ENCODE measurements at places on chromosomes 3 and 15. TPM values are rescaled to one million over a fixed set of nuclear protein-coding genes. Genes with fewer than 3 reads are reported as not detected.

Gene RPL39L
- 3.5 TPM for total RNA-seq

Gene TMEM115
- total RNA-seq: 38.5 TPM

Gene TGM4
- not detected for total RNA-seq

Gene CAMP
- not detected for total RNA-seq

Gene ARNT2
- total RNA-seq: 0.26 TPM

GRCh38 chr3:83802801-83803200, 1156.0 kb upstream of the CADM2 start:
- DNase-seq: no peak

- DNase-seq: peak; percentile 12
Observed at GRCh38 chr3:126397610-126398422, 3.1 kb downstream of the CFAP100 start.

DNA sequence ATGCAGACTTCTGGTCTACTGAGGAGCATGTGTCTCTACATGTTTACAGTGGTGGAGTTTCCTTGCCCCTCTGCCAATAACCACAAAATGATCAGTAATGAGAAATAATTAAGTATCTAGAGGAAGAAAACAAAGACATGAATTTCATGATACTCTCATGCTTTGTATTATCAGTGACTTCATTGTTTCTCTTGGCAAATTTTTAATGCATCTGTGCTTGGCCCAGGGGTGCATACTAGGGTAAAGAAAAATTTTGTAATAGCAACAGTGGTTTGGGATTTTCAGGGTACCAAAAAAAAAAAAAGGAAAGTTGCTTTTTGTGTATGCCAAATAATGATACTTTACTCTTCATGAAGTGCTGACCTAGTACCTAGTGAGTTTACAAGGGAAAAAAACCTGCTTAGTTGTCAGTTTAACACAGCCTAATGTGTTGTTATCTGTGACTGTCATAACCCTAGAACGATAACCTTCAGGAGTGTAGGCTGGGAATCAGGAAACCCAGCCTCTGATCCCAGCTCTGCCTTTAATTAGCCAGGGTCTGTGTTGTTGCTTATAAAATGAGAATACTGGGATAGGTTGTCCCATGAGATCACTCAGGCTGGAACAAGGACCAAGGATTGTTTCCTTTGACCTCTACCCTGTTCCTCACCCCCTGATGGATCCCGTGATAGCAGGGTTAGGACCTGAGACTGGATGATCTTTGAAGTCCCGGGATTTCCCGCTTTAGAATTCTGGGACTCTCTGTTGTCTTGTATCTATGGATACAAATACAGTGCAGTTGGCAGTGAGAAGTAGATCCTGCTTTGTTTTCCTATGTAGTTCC, 117.5 kb downstream of the CMSS1 start:
- DNase-seq: no peak

DNA sequence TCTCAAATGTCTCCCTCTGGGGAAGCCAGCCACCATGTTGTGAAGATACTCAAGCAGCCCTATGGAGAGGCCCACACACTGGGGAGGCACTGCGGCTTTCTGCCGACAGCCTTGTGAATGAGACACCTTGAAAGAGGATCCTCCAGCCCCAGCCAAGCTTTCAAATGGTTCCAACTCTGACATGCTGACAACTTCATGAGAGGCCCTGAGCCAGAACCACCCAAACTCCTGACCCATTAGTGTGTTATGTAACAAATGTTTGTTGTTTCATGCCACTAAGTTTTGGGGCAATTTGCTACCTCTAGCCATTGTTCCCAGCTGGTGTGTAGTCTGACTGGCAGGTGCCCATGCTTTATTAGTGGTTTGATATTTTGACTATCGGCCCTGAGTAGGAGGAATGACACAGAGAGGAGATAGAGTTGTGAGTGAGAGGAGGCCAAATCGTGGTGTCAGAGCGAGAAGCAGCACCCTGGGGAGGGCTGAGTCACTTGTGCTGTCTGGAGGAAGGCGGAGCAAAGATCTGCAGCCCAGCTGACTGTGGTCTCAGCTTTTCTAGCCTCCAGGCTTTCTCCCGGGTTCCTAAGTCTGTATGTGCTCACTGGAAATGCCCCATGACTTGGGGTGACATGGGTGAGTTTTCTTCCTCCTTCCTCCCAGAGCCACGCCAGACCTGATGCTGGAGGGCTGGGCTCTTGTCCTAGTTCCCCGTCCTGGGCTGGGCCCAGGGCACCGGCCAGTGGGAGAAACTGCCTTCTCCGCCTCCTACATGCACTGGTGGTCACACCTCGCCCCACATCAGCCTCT, 56.7 kb upstream of the BLM start:
- DNase-seq: peak; percentile 68

DNA sequence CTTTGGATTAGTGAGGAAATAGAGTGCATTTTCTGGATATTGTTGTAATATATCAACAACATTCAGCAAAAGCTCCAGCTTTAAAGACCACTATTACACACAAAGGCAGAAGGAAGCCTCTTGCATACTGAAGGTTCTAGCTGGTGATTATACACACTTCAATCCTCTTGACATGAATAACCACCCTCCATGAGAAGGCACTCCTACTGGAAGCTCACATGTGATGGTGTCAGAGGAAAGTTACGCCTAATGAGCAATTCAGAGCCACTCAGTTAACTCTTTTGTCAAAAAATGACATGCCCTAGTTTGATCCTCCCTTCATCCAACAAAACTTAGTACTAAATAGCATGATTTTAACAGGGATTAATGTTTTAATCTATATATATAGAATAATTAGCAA, 124.6 kb upstream of the LYSMD4 start:
- DNase-seq: no peak

GRCh38 chr3:197465197-197465995, 90.4 kb downstream of the BDH1 start:
- no peak for DNase-seq

DNA sequence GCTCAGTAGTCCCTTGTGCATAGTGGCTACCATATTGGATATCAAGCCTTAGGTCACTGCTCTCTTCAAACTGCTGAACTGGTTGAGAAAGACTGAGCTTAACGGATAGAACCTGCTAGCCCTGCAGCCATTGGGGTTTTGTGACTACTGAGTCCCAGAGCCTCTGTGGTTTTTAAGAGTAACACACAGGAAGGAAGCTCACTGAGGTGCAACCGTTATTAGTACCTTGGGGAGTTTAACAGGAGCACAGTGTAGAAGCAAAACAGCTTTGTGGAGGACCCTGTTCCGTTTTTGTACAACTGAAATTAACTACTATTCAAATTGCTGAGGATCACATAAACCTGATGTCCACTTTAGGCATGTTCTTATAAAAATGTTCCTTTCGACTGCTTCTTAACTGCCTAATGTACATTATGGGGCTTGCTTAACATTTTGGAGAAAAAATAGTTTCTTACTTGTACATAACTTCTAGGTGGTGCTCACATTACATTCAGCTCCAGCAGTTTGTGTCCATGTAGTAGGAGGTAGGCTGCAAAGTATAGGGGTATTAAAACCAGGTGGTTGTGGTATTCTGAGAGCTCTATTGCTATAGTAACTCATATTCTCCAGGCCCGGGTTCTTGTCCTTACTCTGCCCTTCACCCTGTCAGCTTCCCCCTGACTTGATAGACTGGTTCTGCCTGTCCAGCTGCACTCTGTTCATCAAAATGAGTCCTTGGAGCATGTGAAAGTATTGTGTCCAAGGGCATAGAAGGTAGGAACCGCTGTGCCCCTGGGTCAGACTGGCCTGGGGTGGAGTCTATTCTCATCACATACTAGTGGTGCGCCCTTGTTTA, 17.3 kb downstream of the PXK start:
- DNase-seq: no peak

DNA sequence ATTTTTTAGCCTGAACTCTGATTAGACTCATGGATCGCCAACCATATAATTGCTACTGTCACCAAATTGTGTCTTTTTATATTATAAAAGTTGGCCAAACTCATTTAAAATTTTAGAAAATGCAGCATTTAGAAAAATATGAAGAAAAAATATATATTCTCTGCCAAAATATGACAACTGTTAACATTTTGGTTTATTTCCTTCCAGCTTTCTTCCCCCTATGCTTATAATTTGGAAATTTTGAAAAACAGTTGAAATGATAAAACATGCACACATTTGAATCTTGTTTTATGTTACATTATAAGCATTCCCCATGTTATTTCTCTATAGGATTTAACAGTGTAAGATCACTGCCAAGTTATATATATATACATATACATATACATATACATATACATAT, 1112.8 kb downstream of the TUSC7 start:
- DNase-seq: no peak

DNA sequence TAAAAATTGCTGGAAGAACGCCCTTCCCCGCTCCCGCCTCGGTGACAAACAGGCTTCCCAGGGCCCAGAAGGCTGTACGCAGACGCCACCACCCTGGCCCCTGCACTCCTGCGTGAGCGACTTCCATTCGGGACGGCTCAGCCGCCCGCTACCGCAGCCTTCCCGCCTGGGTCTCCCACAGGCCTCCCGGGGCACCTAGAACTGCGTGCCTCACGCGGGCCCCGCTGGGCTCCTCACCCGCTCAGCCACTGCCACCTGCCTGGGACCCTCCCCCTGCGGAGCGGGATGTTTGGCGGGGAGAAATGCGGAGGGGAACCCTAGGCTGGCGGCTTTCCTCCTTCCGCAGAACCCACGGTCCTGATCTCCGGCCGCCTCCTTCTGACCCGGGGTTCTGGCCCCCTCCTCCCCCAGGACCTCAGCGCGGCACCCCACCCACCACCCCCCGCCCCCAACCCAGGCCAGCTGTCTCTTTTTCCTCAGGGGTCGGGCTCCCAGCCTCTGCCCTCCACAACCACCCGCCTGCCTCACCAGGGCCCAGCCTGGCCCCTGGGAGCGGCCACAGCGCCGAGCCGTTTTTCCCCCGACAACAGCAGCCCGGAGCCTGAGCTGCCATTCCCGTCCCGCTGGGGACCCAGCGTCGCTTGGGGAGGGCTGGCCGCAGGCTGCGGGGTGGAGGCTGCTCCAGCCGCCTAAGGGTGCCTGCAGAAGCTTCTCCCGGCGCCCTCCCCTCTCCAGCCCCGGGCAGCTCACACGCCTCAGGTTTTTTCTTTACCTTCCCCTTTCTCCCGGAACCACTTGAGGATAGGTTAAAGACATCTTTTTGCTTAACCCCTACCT, 27.6 kb upstream of the RAB7A start:
- peak; percentile 23 for DNase-seq

- DNase-seq: peak; percentile 63
Observed at GRCh38 chr15:37107071-37107743, 6.9 kb upstream of the MEIS2 start.

DNA sequence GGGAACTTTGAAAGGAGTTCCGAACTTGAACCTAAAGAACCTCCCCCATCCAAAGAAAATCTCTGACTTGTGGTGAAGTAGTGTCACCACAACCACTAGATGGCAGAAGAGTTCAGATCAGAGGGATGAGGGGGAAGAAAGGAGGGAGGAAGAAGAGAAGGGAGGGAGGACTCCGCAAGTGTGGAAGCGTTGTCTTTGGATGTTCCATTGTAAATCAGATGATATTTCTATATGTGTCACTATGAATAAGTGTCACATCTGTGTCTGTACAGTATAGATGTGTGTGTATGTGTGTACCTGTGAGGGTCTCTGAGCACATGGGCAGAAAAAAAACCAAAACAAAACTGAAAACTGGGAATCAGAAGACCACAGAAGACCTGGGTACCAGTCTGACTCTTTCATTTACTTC, 16.9 kb downstream of the SLC24A1 start:
- DNase-seq: peak; percentile 31

- DNase-seq: peak; percentile 45
Observed at GRCh38 chr3:188270423-188270972, 116.5 kb downstream of the LPP start.

DNA sequence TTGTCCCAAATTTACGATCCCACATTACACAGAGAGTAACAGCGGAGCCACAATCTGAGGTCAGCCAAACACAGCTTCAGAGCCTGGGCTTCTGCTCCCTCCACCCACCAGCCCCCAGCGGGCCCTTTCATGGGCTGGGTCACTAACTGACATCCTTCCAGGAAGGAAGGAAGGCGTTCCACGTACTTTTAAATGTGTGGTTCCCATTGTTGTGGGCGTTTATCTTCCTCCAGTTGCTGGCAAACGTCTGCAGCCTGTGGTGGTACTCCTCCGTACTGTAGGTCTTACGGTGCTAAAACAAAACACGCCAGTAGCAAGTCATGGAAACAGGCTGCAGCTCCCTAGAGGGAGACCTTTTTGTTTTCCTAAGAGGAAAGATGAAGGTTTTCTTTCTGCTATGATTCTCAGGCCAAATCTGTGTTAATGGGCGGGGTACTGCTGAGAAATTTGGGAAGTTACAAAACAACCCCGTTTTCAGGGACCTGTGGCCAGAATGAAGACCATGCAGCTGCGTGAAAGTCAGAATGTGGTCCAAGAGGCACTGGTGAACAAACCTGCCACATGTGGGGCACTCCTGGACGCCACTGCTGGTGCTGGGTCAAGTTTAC, 7.6 kb downstream of the CTSH start:
- DNase-seq: peak; percentile 32

- DNase-seq: no peak
Observed at GRCh38 chr15:27983496-27983895, 115.6 kb downstream of the OCA2 start.
